ENCODE measurements at places on chromosomes 3 and 15. TPM values are rescaled to one million over a fixed set of nuclear protein-coding genes. Genes with fewer than 3 reads are reported as not detected.

GRCh38 chr15:50358845-50359244 lies 3.8 kb upstream of the GABPB1 start:
- DNase-seq, result no peak

DNA sequence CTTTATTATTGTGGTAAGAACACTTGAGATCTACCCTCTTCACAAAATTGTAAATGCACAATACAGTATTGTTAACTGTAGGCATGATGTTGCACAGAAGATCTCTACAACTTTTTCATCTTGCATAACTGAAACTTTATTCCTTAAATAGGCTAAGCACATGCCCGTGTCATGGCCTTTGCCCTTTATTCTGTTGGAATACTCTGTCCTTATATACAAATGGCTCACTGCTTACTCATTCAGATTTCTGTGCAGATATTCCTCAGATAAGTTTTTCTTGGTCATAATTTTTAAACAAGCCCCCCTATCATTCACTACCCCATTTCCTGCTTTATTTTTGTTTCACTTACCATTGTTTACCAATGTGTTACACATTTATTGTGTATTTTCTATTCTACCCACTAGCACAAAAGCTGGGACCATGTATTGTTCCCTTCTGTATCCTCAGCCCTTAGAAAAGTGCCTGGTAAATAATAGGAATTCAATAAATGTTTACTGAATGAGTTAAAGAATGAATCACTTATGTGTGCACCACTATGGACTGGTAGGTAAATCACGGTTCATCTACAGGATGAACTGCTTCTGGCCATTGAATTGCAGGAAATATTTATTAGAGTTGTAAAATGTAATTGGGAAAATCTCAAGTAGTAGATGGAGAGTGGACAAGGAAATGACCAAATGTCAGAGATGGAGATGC lies 151.0 kb downstream of the CPNE4 start:
- DNase-seq, result no peak

The C2CD4A gene
- 3.1 TPM for total RNA-seq

The MAGI1 gene
- total RNA-seq, result 31.1 TPM

- DNase-seq, result no peak
Observed at GRCh38 chr3:196775938-196776337, 36.3 kb downstream of the PAK2 start.

DNA sequence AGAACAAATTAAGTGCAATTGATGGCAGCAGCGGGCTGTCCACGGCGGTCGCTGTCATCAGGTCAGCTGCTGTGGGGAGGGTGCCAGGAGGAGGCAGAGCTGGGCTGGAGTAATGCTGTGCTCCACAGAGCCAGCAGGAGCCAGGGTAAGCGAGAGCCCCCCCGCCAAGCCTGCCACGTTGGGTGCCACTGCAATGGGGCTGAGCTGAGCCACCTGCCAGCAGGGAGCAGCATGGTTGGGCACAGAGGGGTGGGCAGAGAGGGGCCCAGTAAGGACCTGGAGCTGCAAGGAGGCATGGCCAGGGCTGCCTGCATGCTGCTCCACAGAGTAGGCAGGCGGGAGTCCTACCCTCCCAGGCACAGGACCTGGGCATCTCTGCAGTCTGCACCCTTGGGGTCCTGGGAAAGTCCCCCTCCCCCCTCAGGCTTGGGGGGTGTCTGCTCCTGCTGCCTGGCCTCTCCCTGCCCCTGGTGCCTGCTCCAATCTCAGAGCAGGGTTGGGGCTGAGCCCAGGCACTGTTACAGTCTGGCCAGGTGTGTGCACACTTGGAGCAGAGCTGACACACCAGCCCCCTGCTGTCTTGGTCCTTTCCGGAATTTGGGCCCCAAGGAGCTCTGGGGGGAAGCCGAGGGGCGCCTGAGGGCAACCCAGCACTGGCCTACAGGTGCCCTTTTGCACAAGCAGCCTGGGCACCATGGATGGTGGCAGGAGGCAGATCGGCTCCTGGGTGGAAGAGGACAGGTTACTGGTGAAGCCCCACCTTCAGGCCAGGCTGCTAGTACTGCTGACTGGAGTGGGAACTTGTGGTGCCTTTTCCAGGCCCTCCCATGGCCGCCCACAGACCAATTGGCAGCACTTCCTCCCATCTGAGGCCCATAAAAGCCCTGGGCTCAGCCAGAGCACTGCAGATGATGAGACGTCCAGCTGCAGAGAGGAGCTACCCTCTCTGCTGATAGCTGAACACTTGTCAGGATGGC lies 8.5 kb upstream of the PIAS1 start:
- no peak for DNase-seq

GRCh38 chr3:132539681-132540080 lies 57.4 kb upstream of the ACKR4 start:
- DNase-seq, result no peak

- no peak for DNase-seq
Observed at GRCh38 chr3:150370122-150370602, 37.9 kb upstream of the TSC22D2 start.

GRCh38 chr3:53804697-53805462 lies 41.3 kb downstream of the CHDH start:
- DNase-seq, result no peak

DNA sequence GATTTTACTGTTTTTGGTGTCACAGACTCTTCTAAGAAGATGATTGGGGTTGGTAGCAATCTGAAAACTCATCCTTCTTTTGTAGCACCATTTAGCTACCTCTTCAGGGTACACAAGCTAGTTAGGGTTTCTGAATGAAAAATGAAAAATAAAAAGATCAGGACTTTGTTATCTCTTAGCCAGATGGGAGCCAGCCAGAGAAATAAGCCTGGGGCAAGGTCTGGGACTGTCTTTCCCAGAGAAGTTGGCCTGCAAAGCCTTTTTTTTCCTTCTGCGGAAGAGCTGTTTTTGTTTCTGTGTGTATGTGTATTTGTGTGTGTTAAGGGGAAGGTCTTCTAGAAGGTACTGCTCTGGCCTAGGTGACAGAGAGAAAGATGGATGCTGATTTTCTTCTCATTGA lies 150.7 kb upstream of the AGTR1 start:
- no peak for DNase-seq

The MNS1 gene
- 1.8 TPM for total RNA-seq

GRCh38 chr15:67829647-67830504 lies 4.6 kb downstream of the SKOR1 start:
- DNase-seq, result no peak

GRCh38 chr3:168884353-168884903 lies 779.1 kb downstream of the MECOM start:
- DNase-seq, result peak; percentile 34

DNA sequence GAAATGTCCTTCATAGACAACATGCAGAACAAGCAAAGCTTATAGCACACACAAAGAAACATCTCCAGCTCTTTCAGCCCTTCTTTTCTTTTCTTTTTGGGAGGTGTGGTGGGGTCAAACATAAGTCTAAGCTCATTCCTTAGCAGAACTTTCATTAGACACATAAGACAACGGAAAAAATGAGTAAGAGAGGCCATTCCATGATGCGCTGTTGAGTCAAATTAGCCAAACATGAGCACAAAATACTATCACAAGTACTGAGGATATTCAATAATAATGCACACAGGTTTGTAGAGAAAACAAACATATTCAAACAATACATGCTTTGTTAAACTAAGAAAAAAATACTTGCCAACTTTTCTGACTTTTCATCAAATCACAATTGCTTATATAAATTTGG lies 83.0 kb downstream of the PLOD2 start:
- no peak for DNase-seq

DNA sequence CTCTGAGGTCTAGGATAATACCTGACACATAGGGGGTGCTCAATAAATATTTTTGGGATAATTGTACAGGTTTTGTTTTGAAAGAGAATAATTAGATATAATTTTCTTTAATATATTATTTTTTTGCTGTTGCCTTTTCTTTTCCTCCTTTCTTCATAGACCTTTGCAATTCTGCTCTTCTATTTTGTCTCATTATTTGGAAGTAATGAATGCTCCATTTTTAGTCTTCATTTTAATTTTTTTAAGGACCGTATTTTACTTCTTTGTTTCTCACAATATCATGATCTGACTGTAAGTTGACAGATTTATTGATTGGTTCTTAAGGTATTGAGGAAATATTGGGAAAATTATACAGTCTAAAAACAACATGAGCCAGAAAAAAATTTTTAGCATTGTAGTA lies 150.5 kb upstream of the TMC3 start:
- DNase-seq, result no peak

The EPHA6 gene
- total RNA-seq, result 1.1 TPM

All from pancreas (tissue), 10 donors.